ENCODE measurements at places on chromosomes 5 and 9.
A peak's percentile ranks its signal among the peaks of the same experiment; 100 is the strongest.

GRCh38 chr9:124355941-124356744 is 59.1 kb downstream of the PSMB7 start:
- no peak for DNase-seq

GRCh38 chr5:138033907-138034306 is 1.0 kb upstream of the FAM13B start:
- no peak for DNase-seq

DNA sequence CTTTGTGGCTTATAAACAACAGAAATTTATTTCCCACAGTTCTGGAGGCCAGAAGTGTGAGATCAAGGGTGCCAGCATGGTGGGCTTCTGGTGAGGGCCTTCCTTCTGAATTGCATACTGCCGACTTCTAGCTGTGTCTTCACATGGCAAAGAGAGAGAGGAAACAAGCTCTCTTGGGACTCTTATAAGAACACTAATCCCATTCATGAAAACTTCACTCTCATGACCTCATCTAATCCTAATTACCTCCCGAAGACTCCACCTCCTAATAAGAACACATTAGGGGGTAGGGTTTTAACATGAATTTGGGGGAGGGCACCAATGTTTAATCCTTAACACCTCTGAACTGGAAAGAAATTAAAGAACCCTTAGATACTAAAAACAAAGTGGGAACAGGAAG is 75.9 kb upstream of the MINAR2 start:
- DNase-seq: no peak

DNA sequence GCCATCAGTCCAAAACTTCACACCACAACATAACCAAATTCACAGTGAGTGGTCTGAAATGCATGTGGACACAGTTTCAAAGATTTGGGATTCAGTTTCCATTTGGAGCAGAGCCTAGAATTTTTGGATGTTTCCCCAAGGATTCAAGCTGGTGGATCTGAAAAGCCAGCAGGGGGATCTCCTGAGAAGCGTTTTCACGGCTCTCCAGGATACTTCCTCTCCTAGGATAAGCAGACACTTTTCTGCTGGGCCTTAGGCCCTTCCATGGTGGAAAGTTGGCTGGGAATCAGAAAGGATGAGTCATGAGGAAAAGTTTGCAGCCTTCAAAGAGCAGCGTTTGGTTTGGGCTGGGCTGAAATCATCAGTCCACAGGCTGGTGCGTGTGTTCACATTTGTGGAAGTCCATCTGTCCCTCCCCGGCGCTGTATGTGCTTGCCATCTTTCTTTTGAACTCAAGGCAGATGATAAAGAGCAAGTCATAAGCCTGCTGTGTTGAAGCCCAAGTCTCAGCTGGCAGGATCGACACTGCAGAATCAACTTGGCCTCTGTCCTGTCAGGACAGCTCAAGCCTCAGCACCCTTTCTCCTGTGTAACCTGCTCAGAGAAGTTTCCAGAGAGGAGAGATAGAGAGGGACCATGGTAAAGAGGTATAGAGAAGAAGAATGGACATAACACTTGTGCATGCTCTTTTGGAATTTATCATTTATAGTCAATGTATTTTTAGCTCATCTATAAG is 152.6 kb upstream of the MSX2 start:
- DNase-seq: peak; percentile 78

DNA sequence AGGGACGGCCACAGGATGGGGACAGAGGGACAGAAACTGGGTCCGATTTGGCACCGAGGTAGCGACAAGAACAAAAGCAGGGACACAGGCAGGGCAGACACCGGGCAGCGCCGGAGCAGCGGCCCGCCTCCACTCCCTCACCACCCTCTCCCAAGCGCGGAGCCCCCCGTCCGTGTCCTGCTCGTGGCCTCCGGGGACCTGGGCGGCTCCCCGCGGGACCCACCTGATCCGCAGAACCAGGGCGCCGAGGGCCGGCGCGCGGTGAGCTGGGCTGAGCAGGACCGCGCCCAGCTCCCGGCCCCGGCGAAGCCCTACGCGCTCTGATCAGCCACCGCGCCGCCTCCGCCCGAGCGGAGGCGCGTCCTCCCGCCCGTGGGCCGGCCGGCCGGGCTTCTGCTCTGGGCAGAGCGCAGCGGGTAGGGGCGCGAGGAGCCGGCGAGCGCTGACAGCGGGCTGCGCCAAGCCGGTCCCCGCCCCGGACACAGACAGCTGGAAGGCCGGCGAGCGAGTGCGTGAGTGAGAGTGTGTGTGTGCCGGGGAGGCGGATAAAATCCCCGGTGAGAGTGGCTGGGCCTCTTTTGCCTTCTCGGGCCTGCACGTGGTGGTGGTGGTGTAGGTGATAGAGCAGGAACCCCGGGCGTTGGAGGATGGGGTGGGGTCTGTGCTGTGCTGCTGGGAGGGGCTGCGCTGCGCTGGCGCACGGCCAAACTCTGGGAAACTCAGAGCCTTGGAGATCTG is at the start of gene GGTA1:
GGTA1 (minus strand) TSS at position 418 of the 738 bp plus-strand sequence. CDS start 31,922 bp downstream, outside the sequence.
- no peak for DNase-seq

DNA sequence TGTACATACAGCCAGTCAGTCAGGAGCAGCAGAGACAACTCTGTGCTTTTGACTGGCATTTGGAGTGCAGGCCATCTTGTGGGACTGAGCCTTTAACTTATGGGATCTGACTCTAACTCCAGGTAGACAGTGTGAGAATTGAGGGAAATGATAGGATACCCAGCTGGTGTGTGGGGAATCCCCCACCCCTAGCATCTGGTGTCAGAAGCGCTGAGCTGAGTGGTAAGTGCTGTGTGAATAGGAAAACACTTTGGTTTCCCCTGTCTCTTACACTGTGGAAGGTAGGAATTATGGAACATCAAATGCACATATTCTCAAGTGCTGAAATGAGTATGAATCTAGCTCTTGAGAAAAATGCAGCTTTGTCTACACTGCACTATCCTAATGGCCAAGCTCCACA is 43.9 kb downstream of the CCDC125 start:
- no peak for DNase-seq

GRCh38 chr9:71928806-71929205 is 17.4 kb downstream of the C9orf85 start:
- DNase-seq: no peak

- no peak for DNase-seq
Measured at GRCh38 chr5:157167214-157167621, 1.2 kb upstream of the GARIN3 start.

- no peak for DNase-seq
Measured at GRCh38 chr5:113909782-113910181, 396.3 kb downstream of the YTHDC2 start.

DNA sequence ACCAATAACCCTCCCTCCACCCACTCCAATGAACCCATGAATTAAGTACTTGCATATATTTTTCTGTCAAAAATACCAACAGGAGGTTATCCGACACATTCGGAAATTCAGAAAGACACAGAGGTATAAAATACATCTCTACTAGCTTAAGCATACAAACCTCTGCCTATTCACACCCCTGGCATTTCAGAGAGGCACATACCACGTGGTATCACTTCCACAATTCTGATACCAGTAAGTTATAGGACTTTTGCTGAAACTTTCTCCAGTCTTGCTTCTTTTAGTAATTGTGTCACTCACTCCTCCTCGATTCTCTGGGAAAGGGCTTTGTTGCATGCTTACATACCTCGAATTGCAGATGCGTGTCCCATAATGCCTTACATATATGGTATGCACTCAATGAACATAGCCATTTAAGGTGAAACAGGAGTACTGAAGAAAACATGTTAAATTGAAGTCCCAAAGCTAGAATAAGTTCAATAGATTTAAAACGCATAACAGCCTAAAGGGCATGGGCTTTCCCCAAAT is 58.1 kb downstream of the TLE1 start:
- DNase-seq: no peak

DNA sequence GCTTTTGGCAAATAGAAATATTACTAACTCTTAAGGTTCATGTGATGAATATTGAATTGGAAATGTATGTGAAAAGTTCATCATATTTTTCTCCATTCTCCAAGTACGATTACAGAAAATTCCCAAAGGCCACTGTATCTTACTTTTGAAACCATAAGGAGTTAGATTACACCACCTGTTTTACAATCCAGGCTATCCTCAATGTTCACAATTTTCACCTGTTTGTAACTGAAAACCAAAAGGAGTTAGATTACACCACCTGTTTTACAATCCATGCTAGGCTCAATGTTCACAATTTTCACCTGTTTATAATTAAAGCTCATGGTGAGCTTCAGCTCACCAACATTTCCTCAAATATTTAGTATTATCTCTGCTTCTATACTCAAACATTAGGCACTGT is 188.0 kb downstream of the HCN1 start:
- no peak for DNase-seq

GRCh38 chr5:113199122-113199905 is 222.7 kb downstream of the DCP2 start:
- no peak for DNase-seq

DNA sequence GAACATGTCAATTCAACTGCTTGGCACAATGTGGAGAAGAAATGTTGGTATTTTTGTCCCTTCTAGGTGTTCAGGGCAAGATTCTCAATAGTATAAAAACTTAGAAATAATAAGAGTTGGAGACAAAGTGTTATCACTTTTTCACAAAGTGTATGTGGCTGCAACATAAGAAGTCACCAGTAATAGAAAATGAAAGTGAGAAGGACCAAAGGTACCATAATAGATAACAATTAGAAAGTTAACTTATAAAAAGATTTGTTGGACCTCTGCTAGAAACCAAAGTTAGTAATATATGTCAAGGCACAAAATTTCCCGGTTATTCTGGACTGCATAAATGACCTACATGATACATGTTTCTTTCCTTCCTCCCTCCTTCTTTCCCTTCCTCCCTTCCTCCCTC is 1535.3 kb downstream of the EFNA5 start:
- no peak for DNase-seq

DNA sequence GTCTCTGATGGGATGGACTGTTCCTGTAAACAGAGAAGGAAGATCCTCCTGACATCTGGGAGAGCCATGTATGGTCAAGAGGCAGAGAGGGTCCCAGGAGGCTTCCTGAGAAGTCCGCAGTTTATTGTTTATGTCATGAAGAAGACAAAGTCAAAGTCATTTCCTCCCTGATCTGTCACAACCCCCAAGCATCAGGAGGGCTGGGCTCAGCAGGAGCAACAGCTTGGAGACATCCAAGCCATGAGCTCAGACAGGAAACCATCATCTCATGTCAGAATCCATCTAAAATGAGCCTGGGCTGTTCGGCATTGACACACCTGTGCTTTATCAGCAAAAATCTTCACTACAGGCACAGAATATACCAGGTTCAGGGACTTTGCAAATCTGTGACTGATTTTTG is 325.0 kb upstream of the MSX2 start:
- DNase-seq: no peak

DNA sequence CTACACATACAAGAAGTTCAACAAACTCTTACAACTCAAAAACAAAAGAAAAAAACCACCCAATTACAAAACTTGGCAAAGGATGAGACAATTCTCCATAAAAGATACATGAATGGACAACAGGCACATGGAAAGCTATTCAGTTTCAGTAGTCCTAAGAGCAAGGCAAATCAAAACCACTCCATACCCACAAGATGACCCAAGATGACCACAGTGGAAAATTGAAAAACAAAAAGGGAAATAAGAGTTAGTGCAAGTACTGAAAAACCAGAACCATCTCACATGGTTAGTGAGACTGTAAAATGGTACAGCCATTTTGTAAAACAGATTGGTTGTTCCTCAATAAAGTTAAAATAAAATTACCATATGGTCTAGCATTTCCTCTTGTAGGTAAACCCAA is 287.1 kb upstream of the CDH9 start:
- DNase-seq: no peak

DNA sequence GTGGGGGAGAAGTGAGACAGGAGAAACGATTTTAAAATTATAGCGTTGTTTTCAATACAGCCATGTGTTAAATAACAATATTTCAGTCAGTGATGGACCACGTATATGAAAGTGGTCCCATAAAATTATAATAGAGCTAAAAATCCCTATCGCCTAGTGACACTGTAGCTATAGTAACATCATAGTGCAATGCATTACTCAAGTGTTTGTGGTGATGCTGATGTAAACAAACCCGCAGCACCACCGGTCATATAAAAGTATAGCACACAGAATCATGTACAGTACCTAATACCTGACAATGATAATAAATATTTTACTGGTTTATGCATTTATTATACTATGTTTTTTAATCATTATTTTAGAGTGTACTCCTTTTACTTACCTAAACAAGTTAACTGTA is 407.4 kb upstream of the SEMA6A start:
- no peak for DNase-seq

- DNase-seq: no peak
Measured at GRCh38 chr5:131795228-131795627, 1.6 kb downstream of the FNIP1 start.

DNA sequence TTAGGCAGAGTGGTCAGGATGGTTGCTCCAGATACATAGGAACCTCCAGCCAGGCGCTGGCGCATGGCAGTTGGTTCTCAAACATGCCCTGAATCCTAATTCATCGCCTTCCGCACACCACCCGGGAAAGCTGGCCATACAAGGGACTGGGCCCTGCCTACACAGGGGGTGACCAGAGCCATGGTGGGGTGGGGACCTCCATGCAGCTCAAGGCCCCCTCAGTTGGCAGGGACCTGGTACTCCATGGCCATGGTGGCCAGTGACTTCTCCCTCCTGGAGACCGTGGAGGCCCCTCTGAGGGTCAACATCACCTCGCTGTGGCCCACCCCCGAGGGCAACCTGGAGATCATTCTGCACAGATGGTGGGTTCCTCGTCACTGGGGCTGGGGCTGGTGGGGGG is 26.8 kb downstream of the PAEP start:
- no peak for DNase-seq

DNA sequence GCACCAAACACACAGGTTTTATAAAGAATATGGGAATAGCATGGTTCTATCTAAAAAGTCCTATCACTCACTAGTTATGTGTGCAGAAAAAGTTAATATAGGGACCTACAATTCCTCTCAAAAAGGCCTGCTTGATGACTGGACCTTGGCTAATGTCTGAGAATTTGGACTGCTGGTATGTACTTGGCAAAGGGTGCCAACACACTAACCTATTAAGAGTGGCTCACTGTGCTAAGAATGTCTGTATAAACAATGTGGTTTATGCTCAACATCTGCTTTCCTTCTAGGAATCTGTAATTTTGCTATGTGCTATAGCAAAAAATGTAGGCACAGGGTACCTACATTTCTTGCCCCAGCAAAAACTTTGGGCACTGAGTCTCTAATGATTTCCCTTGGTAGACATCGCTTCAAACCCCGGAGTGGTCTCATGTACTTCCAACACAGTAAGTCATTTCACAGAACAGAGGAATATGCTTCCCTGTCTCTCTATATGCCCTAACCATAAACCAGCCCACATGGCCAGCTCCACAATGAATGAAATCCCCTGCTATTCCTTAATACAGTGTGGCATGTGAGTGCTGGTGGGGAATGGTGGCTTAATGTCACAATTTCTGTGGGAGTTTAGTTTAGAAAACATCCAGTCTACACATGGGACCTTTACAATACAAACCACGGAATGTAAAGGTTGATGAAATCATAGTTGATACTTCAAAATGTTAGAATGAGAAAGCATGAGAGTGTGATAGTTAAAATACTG is 101.7 kb downstream of the UBAP2 start:
- DNase-seq: peak; percentile 38

DNA sequence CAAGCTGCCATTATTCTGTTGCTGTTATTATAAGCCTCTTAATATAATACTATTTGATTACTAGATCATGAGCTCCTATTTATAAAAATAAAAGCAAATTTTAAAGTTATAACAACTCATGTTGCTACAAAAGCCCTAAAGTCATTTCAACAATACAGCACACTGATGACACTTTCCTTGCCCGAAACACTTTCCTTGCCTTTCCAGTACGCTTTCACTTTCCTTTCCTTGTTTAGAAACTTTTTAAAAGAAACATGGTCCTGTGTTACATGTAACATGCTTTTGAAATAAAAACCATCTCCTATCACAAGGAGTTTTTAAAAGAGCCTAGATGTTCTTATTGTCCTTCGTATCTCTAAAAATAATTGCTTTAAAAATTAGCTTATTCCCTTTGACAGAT is 688.4 kb downstream of the PTPRD start:
- no peak for DNase-seq
